ENCODE measurements at places on chromosomes 11 and 22. TPM values are rescaled to one million over a fixed set of nuclear protein-coding genes. Genes with fewer than 3 reads are reported as not detected.

DNA sequence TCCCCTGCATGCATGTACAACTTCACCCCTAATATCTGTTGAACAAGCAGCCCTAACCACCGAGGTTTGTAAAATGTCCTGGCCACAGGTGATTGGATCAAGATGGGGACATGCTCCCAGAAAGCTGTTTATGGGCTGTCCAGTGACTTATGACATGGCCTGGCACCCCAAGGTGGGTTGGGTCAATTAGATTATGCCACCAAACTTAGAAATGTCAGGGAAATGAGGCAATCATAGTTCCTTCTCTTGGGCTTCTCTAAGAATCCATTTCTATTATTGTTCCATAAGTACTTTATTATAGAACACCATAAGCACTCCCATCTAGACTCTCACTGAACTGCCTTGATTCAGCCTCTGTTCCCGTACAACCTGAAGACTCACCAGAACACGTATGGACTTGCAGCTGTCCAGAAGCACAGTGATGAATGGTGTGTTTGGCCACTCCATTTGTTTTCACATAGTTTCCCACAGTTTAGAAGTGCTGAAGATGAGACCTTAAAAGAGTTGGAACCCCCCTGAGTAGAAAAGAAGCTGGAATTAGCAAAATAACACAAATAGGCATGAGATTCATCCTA, 45.5 kb upstream of the OLFML1 start:
- ATAC-seq: peak; percentile 57

- no peak for ATAC-seq
These were observed 33.3 kb downstream of the TEAD1 start for GRCh38 chr11:12707500-12707880.

DNA sequence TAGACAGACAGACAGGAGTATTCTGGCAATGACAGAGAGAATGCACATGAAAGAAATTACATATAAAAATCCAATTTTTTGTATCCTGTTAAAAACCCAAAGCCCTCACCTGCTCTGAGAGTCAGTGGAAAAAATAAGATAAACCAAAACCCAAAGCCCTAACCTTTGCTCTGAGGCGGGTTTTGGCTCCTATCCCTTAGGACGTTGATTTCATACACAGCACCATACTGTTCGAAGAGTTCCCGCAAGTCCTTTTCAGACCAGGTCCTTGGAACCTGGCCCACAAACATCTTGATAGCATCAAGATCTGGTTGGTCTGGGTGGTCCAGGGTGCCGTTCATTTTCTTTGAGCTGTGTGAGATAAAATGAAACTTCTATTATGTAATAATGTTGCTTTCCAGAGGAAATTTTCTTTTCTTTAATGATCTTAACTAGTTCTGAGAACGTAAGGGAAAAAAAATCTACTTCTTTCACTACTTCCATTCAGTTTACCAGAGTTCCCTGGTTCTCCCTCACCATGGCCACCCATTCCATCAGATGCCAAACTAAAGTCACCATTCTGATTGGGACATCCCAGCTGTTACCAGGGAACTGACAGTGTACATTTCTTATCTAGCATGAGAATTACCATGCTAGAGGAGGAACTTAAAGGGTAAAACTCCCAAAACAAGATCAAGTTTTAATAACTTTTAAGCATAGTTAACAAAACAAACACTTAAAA, 39.9 kb upstream of the RAPSN start:
- no peak for ATAC-seq

- no peak for ATAC-seq
These were observed 91.2 kb downstream of the TEAD1 start for GRCh38 chr11:12765428-12765827.

DNA sequence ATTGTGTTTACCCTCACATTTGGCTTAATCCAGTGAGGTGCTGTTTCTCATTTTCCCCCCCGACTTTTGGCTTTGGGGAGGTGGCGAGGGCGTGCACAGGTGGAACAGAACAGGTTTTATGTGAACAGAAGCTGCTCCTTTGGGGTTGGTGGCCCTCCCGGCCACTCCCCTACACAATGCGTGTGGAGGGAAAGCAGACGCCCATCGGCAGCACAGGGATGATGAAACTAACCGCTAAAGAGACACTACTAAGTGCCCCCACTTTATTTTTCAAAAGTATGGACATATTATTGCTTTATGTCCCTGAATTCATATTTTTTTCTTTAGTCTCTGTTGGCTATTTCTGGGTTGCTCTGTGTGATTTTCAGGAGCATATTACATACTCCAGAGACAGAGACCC, 160.9 kb downstream of the ENTHD1 start:
- no peak for ATAC-seq

DNA sequence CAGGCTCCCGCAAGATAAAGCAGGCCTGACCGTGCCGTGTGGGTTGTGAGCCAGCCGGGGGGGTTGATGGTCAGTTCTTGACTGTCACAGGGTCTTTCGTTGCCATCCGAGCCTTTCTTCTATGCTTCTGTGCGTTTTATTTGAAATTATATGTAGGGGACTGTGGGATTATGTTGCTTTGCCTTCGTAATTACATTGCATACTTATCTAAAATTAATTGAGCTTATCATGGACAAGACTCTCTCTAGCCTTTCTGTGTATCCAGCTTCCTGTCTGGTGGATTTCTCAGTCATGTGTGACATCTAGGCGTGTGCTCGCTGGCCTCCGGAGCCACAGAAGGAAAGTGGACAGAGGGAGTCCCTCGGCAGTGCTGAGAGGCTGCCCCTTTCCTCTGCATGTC, 93.2 kb downstream of the TBC1D22A start:
- ATAC-seq: no peak

DNA sequence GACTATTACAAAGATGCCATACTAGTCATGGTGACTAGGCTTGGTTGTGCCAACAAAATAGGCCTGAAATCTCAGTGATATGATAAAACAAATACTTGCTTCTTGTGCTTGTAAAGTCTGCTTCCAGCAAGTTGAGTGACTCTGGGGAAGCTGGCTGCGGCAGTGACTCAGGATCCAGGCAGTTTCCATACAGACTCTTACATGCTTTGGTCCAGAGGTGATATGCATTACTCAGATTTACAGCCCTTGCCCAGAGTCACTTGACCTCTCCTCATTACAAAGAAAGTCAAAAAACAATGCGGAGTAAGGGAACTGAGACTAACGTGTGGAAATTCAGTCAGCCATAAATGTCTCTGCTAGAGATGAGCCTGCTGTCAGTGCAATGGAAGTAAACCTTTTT, 387.5 kb downstream of the KCNA4 start:
- ATAC-seq: no peak

DNA sequence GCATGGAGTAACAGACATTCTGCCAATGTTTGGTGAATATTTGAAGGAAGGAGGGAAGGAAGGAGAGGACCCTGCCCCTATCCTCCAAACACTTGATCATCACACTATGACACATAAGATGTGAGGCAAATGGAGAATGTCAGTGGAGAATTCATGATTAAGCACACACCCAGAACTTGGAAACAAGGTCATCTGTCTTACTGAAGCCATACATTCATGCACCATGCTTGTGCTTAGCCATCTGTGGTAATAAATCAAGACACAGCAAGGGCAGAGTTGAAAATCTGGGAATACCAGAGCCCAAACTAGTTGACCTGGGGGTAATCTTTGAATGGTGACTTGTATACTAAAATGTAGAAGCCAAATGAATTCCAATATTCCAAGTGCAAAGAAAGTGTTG, 7.9 kb upstream of the TIMP3 start:
- no peak for ATAC-seq

DNA sequence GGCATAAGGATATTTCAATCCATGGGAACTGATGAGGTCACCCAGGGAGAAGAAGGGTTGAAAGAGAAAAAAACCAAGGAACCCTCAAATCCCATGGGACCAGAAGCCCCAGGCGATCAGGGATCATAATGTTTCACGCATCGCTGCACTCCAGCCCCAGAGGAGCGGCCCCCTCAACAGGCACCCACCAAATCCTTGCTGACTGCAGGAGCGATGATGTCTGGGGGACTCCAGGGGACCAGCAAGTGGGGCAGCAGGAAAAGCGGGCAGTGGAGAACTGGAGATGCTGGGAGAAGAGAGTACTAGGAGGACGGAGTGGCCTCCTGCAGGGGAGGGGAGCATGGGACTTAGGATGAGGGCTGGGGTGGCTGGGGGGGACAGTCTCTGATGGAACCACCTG, 47.7 kb upstream of the LINC01488 start:
- no peak for ATAC-seq

- no peak for ATAC-seq
These were observed 75.2 kb downstream of the EIF3M start for GRCh38 chr11:32658639-32659406.

DNA sequence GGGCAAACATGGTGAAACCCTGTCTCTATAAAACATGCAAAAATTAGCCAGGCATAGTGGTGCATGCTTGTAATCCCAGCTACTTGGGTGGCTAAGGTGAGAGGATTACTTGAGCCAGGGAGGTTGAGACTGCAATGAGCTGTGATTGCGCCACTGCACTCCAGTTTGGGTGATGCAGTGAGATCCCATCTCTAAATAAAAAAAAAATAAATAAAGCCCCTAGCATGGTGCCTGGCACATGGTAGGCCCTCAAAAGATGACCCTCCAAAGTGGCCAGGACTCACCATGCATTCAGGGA, 74.6 kb downstream of the PTPRJ start:
- ATAC-seq: no peak

- ATAC-seq: no peak
These were observed 26.3 kb downstream of the PDE2A start for GRCh38 chr11:72647882-72648281.

- ATAC-seq: no peak
These were observed 50.9 kb downstream of the PPP2R1B start for GRCh38 chr11:111715142-111715816.

DNA sequence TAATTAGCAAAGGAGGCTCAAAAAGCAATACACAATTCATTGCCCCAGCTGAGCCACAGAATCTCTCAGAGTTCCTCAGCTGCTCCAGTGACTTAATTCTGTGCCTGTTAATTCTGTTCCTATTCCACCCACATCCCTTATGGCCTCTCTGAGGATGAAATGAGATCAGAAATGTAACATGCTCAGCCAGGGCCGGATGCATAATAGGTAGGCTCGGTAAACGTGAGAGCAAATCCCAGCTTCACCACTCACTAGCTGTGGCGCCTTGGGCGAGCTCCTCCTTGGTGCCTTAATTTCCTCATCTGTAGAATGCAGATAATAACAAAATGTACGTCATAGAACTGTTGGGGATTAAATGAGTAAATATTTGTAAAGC, 42.8 kb upstream of the DKK3 start:
- ATAC-seq: no peak

- ATAC-seq: no peak
These were observed 59.3 kb downstream of the C11orf58 start for GRCh38 chr11:16797776-16798175.

DNA sequence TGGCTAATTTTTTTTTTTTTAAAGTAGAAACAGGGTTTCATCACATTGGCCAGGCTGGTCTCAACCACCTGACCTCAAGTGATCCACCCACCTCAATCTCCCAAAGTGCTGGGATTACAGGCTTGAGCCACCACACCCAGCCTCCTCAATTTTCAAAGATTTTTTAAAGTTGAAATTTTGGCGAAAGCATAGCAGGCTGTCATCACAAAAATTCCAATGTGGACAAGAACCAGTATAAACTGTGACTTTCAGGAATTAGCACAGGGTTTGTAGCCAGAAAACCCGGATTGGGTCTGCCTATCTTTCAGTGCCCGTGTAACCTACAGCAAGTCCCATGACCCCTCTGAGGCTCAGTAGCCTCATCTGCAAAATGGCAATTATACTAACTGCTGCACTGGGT, 80.2 kb downstream of the SGSM3 start:
- no peak for ATAC-seq

DNA sequence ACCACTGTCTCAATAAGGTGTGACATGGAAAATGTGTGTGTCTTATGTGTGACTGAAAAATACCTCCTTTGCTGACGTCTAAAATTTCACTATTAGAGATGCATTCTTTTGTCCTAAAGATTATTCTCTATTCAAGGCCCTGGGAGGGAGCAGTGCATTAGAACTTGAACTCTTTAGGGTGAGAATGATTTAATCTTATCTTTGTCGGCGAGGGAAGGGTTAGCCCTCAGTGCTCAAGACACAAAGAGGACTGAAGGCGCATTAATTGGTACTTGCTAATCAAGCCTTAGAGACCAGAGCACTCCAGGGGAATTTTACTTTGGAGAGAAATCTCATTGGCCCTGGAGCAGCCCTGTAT, 29.8 kb upstream of the PLET1 start:
- ATAC-seq: no peak

DNA sequence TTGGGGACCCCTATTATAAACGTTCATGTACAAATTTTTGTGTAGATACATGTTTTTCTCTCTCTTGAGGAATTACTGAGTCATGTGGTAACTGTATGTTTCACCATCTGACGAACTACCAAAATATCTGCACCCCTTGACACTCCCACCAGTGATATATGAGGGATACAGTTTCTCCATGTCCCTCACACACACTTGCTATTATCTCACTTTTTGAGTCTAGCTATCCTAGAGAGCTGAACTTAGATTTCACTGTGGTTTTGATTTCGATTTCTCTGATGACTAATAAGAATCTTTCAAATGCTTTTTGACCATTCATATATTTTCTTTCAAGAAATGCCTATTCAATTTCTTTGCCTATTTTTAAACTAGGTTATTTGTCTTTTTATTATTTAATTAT, 200.2 kb downstream of the PGR start:
- no peak for ATAC-seq

- ATAC-seq: peak; percentile 48
These were observed 883.9 kb downstream of the BRD1 start for GRCh38 chr22:48943567-48944432.

DNA sequence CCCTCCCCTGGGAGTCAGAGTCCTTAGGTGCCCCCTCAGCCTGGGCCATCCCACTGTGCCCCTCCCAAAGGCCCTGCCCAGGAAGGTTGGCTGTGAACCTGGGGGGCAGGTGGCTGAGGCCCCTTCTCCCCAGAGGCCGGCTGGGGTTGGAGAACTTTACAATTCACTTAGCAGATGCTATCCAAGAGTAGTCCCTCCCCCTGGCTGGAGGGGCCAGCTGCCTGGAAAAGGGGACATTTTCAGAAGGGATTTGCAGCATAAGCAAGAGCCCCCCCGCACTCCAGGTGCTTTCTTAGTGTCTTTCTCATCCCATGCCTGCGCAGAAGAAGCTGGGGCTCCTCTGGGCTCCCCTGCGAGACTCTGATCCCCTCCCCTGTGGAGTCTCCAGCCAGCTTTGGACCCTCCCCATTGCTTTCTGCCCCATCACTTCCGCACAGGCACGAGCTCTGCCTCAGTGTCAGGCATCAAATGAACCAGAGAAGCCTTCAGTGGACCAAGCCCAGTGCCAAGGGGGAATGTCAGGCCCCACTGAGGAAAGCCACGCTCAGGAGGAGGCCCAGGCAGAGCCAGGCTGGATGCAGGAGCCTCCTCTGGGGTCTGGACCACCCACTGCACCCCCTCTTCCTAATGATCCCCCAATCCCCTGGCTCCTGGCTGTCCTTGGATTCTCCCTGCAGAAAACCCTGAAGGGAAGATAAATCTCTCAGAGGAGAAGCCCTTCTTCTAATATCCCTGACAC, 3.7 kb downstream of the SSTR3 start:
- no peak for ATAC-seq

The RASL10A gene
- 0.88 TPM for total RNA-seq

The NOX4 gene
- 0.16 TPM for total RNA-seq

The ARHGAP42 gene
- 4.0 TPM for total RNA-seq

The CASP5 gene
- not detected for total RNA-seq

The MS4A4E gene
- total RNA-seq: 0.64 TPM

The RFPL3 gene
- not detected for total RNA-seq

The TENM4 gene
- 21.8 TPM for total RNA-seq

The SERPINH1 gene
- total RNA-seq: 23.8 TPM

The PHOX2A gene
- not detected for total RNA-seq

The OR8K3 gene
- total RNA-seq: not detected

The SYT12 gene
- total RNA-seq: 0.92 TPM

The WDR74 gene
- total RNA-seq: 41.0 TPM

The HIPK3 gene
- total RNA-seq: 61.4 TPM

The MMP8 gene
- total RNA-seq: not detected

The APOBEC3C gene
- 29.8 TPM for total RNA-seq

The MRGPRX4 gene
- not detected for total RNA-seq

The PRR33 gene
- total RNA-seq: not detected

Data from esophagus mucosa (tissue), 1 donor.